ENCODE measurements at places on chromosomes 2 and 18.

GRCh38 chr2:142714600-142714999 lies 162.9 kb upstream of the KYNU start:
- peaks cover 26% of the 10 kb centered on the region for H3K4me1 ChIP-seq
- no peaks in the 10 kb centered on the region for H3K27me3 ChIP-seq
- H3K4me3 ChIP-seq, result no peak overlapping the region
- DNase-seq, result no peak

- no peak overlapping the region for H3K27ac ChIP-seq
- no peaks in the 10 kb centered on the region for H3K36me3 ChIP-seq
- DNase-seq, result no peak
- no peaks in the 10 kb centered on the region for H3K27me3 ChIP-seq
These were observed 18.1 kb downstream of the MAPK4 start for GRCh38 chr18:50578030-50578429.

- H3K4me1 ChIP-seq, result peaks cover 50% of the 10 kb centered on the region
- DNase-seq, result no peak
- H3K36me3 ChIP-seq, result no peaks in the 10 kb centered on the region
- no peaks in the 10 kb centered on the region for H3K27me3 ChIP-seq
- no peak overlapping the region for H3K4me3 ChIP-seq
- peak overlapping the region; percentile 1 for H3K27ac ChIP-seq
These were observed 135.0 kb downstream of the IRS1 start for GRCh38 chr2:226664661-226665060.

DNA sequence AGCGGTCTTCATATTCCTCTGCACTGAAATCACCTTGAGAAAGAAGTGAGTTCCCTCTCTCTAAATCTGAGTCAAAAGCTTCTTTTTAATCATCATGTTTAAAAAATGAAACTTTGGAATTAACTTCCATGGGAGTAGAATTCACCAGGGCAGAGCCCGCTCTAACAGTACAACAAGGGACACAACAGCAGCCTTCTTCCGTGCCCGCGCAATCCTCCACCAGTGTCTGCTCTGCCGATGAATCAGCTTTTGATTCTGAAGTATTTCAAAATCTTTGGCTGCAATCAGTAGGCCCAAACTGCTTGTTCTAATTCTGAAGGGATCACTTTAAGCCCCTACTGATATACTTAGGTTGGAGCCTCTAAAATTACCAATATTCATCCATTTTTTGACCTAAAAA lies 76.9 kb downstream of the USP40 start:
- DNase-seq, result no peak
- no peak overlapping the region for H3K4me3 ChIP-seq
- H3K27me3 ChIP-seq, result no peaks in the 10 kb centered on the region
- H3K36me3 ChIP-seq, result peaks cover 53% of the 10 kb centered on the region

DNA sequence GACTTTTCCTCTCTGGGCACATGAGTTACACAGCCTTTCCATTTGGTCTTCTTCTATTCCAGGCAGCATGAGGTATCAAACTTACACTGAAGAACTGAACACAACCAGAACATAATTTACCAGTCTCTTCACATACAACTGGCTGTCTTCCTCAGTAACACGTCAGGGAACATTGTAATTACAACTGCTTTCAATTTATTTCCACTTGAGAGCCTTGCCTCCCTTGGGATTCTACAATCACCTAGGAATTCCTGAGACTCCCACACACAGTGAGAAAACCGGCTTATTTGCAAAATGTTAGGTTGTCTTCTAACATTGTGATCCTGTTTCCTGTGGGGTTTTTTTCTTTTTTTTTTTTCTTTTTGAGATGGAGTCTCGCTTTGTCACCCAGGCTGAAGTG lies 149.9 kb downstream of the TMX3 start:
- no peak overlapping the region for H3K27ac ChIP-seq
- no peaks in the 10 kb centered on the region for H3K27me3 ChIP-seq
- H3K4me3 ChIP-seq, result no peak overlapping the region
- H3K4me1 ChIP-seq, result no peaks in the 10 kb centered on the region
- no peaks in the 10 kb centered on the region for H3K36me3 ChIP-seq
- no peak for DNase-seq

- no peaks in the 10 kb centered on the region for H3K4me1 ChIP-seq
- no peaks in the 10 kb centered on the region for H3K36me3 ChIP-seq
- no peak overlapping the region for H3K4me3 ChIP-seq
- no peak overlapping the region for H3K27ac ChIP-seq
These were observed 8.1 kb downstream of the DRC1 start for GRCh38 chr2:26409785-26410184.

- no peak for DNase-seq
- no peaks in the 10 kb centered on the region for H3K4me1 ChIP-seq
- no peak overlapping the region for H3K4me3 ChIP-seq
- peaks cover 4% of the 10 kb centered on the region for H3K27me3 ChIP-seq
- H3K27ac ChIP-seq, result no peak overlapping the region
- no peaks in the 10 kb centered on the region for H3K36me3 ChIP-seq
These were observed 9.0 kb upstream of the CREG2 start for GRCh38 chr2:101396316-101396717.

GRCh38 chr18:2535419-2535910 lies 35.8 kb downstream of the METTL4 start:
- H3K4me1 ChIP-seq, result peaks cover 41% of the 10 kb centered on the region
- H3K36me3 ChIP-seq, result no peaks in the 10 kb centered on the region
- no peak overlapping the region for H3K27ac ChIP-seq
- DNase-seq, result no peak
- H3K27me3 ChIP-seq, result no peaks in the 10 kb centered on the region

DNA sequence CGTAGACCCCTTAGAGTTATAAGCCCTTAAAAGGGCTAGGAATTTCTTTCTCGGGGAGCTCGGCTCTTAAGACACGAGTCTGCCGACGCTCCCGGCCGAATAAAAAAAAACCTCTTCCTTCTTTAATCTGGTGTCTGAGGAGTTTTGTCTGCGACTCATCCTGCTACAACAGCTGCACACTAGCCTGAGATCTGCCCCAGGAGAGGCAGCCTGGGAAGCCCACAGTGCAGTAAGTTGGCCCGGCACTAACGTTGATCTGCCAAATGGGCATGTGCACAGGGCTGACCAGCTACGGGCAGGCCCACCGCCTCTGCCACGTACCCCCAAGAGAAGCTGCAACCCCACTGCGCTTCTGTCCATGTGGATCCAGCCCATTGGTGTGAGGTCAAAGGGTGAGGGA lies 8.4 kb upstream of the LIMS2 start:
- no peaks in the 10 kb centered on the region for H3K36me3 ChIP-seq
- no peak overlapping the region for H3K4me3 ChIP-seq
- no peaks in the 10 kb centered on the region for H3K27me3 ChIP-seq

DNA sequence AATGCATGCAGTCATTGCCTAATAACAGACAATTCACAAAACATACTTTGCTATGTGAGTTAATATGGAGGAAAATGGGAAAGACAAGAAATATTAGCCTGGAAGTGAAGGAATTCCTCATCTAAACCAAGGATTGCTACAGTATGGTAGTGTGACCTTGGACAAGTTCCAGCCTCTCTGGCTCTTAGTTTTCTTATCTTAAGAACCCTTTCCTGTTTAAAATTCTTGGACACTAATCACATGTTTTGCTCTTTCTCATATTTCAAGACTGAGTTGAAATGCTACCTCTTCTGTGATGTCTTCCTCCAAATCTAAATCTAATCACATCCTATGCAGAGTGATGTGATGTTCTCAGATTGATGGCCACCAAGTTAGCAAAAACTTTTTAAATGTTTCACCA lies 20.8 kb upstream of the ADAM23 start:
- no peak overlapping the region for H3K27ac ChIP-seq
- no peaks in the 10 kb centered on the region for H3K27me3 ChIP-seq
- H3K4me3 ChIP-seq, result no peak overlapping the region
- H3K36me3 ChIP-seq, result no peaks in the 10 kb centered on the region

DNA sequence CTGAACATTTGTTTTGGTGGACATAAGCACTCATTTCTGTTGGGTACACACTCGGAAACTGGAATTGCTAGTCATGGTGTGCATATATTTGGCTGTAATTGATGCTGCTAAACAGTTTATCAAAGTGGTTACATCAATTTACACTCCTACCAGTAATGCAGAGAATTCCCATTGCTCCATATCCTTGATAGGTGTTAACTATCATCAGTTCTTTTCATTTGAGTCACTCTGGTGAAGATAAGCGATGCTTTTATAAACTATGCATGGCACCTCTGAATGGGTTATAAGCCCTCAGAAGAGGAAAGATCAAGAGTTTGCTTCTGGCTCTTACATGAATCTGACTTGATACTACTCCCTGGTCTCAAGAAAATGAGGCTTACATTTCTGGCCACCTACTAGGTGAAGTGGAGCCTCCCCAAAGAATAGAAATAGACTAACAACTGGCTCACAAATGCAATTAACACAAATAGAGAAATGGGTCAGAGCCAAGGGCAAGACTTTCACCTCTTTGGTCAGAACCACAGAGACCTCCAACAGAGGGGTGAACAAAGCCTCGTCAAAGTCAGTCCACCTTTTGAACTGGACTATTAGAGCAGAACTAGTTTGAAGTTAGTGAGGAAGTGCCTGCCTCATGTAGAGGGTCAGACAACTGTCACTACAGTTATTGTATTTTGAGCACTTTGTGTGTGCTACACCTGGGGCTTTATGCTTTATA lies 15.0 kb upstream of the STK17B start:
- no peak overlapping the region for H3K4me3 ChIP-seq
- no peaks in the 10 kb centered on the region for H3K36me3 ChIP-seq
- H3K27me3 ChIP-seq, result no peaks in the 10 kb centered on the region
- no peaks in the 10 kb centered on the region for H3K4me1 ChIP-seq

- peak; percentile 76 for DNase-seq
- H3K27ac ChIP-seq, result no peak overlapping the region
- peaks cover 13% of the 10 kb centered on the region for H3K4me1 ChIP-seq
- H3K4me3 ChIP-seq, result peak overlapping the region; percentile 64
- no peaks in the 10 kb centered on the region for H3K36me3 ChIP-seq
- peaks cover 14% of the 10 kb centered on the region for H3K27me3 ChIP-seq
These were observed 821 bp downstream of the TYMS start for GRCh38 chr18:658001-658946.

DNA sequence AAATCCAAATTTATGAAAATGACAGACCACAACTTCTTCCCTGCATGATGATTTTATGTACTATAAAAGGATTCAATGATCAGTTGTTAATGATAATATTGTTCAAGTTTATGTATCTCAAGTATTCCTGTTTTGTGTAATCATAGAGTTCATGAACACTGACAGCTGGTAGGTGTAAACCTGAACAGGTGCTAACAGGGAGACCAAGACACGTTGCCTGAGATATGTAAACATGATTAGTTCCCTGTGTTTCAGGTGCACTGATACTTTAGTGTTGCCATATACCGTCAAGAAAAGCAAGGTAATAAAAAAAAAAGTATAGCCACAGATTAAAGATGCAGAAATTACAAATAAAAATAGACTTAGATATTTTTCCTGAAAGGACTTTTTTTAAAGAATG lies 131.8 kb downstream of the BAZ2B start:
- no peak for DNase-seq
- no peaks in the 10 kb centered on the region for H3K4me1 ChIP-seq

- peak; percentile 30 for DNase-seq
- H3K4me3 ChIP-seq, result peak overlapping the region; percentile 85
- peak overlapping the region; percentile 90 for H3K27ac ChIP-seq
- H3K36me3 ChIP-seq, result no peaks in the 10 kb centered on the region
These were observed 497 bp downstream of the PLA2R1 start for GRCh38 chr2:160061944-160062291.

- H3K4me3 ChIP-seq, result no peak overlapping the region
- DNase-seq, result peak; percentile 73
- H3K4me1 ChIP-seq, result no peaks in the 10 kb centered on the region
- H3K27ac ChIP-seq, result no peak overlapping the region
- H3K36me3 ChIP-seq, result no peaks in the 10 kb centered on the region
These were observed 42.5 kb downstream of the CPO start for GRCh38 chr2:206981739-206982340.

DNA sequence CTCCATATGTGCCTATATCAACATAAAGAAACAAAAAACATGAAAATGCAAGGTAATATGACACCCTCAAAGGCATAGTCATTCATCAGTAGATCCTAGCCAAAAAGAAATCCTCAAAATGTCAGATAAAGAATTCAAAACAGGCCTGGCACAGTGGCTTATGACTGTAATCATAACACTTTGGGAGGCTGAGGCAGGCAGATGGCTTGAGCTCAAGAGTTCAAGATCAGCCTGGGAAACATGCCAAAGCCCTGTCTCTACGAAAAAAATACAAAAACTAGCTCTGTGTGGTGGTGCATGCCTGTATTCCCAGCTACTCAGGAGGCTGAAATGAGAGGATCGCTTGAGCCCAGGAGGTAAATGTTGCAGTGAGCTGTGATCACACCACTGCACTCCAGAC lies 284.6 kb upstream of the KLHL29 start:
- H3K4me1 ChIP-seq, result no peaks in the 10 kb centered on the region
- H3K27me3 ChIP-seq, result no peaks in the 10 kb centered on the region
- H3K4me3 ChIP-seq, result no peak overlapping the region
- DNase-seq, result no peak
- no peak overlapping the region for H3K27ac ChIP-seq
- H3K36me3 ChIP-seq, result no peaks in the 10 kb centered on the region

DNA sequence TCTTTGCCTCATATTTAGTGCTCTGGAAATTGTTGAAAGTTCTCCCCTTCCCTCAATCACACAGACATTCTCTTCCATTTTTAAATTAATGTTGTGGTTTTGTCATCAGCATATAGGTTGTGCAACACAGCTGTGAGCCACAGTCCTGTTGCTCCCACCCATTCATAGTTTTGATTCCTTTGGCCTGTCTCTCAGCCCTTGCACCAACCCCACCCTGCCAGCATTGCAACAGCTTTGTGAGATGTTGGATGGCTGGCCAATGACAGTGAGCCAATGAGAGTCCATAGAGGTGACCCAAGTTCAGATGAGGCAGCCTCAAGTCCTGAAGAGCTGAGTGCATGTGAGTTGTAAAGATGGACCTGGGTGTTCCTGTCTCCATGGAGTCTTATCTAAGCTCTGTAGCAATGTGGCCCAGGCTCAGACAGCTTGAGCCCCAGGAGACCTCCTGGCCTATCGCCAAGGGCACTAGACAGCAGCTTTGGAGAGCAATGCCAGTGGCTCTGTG lies 775.5 kb downstream of the RNF144A start:
- no peaks in the 10 kb centered on the region for H3K4me1 ChIP-seq
- no peaks in the 10 kb centered on the region for H3K36me3 ChIP-seq
- no peaks in the 10 kb centered on the region for H3K27me3 ChIP-seq
- no peak overlapping the region for H3K27ac ChIP-seq
- H3K4me3 ChIP-seq, result no peak overlapping the region

DNA sequence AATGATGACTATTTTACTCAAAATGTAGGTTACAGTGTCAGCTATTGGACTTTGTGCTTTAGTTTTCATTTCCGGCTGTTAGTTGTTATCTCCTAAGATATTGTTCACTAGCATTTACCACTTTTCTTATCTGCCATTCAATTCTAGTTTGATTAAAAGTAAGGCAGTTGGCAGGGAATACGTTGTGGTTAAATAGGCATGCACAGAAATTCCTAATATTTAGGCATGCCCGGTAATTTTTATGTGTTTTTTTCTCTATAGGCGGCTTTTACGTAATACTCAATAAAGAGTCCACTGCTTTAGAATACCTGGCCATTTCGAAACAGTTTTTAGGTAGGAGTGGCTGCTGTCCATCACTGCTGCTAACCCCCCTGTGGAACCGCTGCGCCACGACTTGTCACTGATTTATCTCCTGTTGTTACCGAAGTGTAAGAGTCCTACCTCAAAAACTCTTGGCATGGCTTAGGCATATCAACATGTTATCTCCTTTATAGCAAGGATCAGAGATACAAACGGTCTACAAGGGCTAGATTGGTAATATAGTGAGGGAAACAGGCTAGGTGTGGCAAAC lies 39.5 kb downstream of the BABAM2 start:
- no peak overlapping the region for H3K4me3 ChIP-seq
- H3K4me1 ChIP-seq, result no peaks in the 10 kb centered on the region
- peaks cover 8% of the 10 kb centered on the region for H3K36me3 ChIP-seq

- H3K4me1 ChIP-seq, result peaks cover 19% of the 10 kb centered on the region
- H3K27me3 ChIP-seq, result no peaks in the 10 kb centered on the region
- H3K27ac ChIP-seq, result no peak overlapping the region
These were observed 85.5 kb downstream of the PIGN start for GRCh38 chr18:62101321-62101721.

Data from tibial artery (tissue), 4 donors.